ENCODE measurements at places on chromosomes 16 and 17.

DNA sequence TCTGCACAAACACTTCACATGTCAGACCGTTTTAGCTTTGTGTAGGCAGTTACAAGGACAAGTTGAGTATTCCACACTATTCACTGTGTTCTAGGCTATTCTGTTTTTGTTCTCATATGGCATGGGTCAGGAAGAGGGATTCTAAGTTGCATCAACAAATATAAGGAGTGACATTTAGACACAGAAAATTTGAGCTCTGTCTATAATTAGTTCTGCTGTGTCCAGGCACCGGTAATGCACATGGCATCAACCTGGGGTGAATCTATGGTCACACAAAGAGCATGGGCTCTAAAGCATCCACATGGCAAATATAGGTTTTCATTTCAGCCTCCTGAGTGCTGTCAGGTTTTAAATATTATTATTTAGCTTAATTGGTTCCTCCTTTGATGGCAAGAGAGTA, 130.4 kb upstream of the PMFBP1 start:
- DNase-seq = no peak

- peak; percentile 18 for DNase-seq
Observed at GRCh38 chr17:834136-834535, 52.0 kb downstream of the MRM3 start.

GRCh38 chr16:67672739-67673662, 6.4 kb downstream of the C16orf86 start:
- peak; percentile 31 for DNase-seq

DNA sequence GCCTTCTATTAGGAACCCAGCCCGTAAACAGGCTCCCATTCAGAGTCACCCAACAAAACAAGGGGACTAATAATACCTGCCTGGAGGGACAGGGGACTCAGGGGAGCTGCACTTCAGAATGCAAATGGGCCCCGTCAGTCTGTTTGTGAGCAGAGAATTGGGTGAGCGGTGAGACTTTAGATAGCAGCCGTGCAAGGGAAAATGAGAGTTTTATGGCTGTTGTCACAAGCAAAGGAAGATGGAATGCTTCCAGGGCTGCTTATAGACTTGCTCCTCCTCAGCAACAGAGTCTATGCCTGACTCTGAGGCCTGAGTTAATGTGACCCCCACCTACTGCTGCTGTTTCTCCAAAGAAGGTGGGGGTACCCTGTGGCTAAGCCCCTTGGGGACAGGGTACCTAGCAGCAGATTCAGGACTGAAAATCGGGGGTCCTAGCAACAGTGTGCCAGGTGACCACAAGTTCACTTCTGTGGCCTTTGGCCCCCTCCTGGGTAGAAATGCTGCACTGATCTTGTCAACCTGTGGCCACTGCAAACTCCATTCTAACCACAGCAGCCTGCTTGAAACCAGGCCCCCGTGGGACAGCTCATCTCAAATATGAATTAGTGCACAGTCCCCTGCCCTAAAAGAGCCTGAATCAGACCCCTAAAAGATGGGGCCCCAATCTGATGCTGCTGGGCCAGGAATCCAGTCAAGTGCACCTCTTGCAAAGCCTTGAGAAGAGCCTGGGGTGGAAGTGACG, 126.4 kb downstream of the C16orf78 start:
- no peak for DNase-seq

DNA sequence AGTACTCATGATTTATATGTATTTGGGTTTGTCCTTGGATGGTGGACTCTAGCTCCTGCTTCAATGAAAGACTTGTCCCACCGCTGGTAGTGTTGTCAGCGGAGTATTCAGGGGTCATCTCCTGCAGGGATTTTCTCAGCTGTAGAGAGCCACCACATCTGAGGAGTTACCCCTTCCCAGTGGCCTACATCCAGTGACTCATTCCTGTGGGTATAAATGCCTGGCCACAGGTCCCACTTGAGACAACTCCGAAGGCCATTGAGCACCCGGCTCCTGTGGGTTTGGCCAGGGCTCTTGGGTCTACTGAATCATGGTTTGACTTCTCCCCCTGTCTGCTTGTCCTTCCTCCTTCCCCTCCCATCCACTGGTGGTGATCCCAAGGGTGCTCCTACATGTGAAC, 34.6 kb upstream of the WSB1 start:
- DNase-seq = no peak

DNA sequence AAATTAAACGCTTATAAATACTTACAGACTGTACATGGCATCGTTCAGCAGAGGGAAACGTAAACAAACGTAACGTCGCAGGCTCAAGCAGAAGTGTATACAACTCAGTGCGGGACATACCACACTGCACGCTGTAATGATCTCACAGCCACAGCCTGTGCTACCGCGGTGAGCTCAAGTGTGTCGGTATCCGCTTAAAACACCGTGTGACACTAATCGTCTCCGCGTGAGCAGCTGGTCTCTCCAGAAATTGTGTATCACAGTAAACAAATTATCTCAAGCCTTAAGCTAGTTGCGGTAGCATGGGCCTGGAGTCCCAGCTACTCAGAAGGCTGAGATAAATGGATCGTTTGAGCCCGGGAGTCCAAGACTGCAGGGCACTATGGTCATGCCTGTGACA, 115.3 kb downstream of the ANKRD11 start:
- DNase-seq = no peak

- no peak for DNase-seq
Observed at GRCh38 chr17:79654960-79655382, 44.1 kb upstream of the RBFOX3 start.

DNA sequence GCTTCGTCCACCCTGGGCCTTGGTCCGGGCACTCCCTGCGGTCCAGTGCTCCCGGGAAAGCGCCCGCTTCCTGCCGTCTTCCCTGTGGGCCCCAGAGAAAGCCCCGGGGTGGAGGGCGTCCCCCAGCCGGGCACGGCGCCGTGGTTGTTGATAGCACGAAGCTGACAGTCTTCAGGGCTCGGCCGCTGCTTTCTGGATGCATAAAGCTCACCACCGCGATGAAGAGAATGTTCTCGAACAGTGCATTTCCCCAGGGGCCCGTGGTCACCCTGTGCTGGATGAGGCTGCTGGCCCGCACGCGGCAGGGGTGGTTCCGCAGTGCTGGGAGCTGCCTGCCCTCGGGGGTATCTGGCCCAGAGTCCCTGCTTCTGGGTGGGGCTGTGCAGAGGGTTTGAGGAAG, 53.2 kb downstream of the BAHCC1 start:
- DNase-seq = no peak

- DNase-seq = peak; percentile 38
Observed at GRCh38 chr17:78307887-78308638, 51.8 kb downstream of the SOCS3 start.

DNA sequence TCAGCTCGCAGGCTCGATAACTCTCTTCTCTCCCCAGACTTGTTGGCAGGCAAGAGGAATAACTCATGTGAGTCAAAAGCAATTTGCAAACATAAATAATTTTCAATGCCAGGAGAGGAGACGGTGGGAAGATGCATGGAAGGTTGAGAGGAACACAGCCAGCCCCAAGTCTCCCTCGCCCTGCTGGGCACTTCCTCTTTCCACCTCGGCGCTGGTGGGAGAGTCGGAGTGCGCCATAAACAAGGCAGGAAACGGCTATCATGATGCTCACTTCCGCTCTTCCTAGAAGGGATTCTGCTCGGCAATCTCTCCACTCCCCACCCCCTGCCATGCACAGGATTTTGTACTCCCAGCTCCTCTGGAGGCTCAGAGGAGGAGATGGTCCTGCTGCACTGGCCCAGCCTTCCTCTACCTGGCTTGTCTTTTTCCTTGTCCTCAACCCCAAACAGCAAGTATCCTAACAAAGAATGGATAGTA, 13.0 kb downstream of the CBX4 start:
- no peak for DNase-seq

DNA sequence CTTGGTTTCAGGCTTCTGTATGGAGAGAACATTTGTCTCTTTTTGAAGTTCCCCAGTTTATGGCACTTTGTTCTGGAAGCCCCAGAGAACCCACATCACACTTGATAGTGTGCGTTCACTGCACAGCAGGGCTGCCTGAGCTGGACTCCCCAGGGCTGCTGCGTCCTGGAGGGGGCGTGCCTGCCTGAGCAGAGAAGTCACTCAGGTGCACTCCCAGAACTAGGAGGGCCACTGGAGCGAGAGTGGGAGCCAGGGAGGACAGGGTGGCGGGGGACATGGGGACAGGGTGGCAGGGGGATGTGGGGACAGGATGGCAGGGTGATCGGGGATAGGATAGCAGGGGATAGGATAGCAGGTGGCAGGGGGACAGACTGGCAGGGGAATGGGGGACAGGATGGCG, 43.9 kb upstream of the ZNF469 start:
- DNase-seq = no peak
